ENCODE measurements at places on chromosomes 13 and 19.

- no peak for DNase-seq
These were observed 249.0 kb downstream of the LHFPL6 start for GRCh38 chr13:39353988-39354387.

GRCh38 chr13:27792393-27793218 lies at the start of gene GSX1:
GSX1 (plus strand) TSS chr13:27792483; CDS start chr13:27792691, 208 bp downstream.
- peak; percentile 44 for DNase-seq

DNA sequence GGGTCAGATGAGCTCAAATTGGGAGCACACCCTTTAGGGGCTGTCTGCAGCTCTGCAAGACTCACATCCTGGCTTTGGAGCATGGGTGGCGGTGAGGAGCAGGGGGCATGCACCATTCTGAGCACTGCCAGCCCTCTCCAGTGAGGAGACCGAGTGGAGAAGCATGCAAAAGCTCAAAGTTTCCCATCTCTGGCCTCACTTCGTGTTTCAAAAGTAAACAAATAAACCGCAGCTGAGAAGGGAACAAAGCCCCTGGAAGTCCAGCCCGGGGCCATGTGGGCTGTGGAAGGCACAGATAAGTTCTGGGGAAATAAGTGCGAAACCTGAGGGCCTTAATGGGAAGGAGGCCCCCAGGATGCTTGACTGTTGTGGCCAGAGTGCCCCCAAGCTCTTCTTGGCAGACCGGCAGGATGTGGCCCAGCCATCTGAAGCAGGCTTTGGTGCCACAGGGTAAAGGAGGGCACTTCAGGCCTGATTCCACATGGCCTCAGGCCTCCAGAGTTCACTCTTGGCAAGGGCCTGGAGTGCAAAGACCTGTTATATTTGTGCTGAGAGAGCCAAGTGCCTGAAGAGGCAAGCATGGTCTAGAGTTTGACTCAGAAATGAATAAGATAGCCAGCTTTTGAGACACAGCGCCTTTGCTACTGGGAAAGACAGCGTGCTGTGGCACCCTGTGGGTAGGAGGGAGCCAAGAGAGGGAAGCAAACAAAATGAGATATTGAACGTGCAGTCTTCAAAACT lies 1.2 kb downstream of the MEDAG start:
- no peak for DNase-seq

- DNase-seq, result no peak
These were observed 135.6 kb upstream of the TSC22D1 start for GRCh38 chr13:44711706-44712105.

GRCh38 chr19:22427960-22428913 lies 6.1 kb upstream of the ZNF98 start:
- DNase-seq, result no peak

- DNase-seq, result no peak
These were observed 159.8 kb downstream of the IRS2 start for GRCh38 chr13:109626386-109627171.

- no peak for DNase-seq
These were observed 55.1 kb downstream of the GPR180 start for GRCh38 chr13:94656766-94657165.

DNA sequence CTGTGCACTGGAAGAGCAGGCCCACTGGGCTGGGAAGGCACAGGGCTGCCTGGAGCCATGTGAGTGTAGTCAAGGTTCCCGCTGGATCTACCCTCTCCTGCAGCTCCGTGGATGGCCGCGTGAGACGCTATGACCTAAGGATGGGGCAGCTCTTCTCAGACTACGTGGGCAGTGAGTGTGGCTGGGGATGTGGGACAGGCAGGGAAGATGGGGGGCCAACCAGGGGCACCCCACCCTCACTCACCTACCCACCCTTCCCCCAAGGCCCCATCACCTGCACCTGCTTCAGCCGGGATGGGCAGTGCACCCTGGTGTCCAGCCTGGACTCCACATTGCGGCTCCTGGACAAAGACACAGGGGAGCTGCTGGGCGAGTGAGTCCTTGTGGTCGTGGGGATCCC lies 6.1 kb downstream of the WDR83 start:
- no peak for DNase-seq

DNA sequence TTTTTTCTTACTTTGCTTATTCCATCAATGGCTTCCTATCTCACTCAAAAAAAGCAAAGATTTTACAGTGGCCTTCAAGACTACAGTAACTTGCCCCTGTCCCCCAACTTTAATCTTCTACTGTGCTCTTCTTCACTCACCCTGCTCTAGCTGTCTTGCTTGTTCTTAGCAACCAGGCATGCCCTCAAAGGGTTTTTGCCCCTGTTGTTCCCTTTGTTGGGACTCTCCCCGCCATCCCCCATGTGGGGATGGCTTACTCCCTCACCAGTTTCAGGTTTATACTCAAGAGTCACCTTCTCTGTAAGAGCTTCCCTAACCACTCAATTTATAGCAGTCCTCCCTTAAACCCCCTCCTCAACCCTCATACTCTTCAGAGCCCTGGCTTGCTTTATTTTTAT lies 5.4 kb downstream of the MTMR6 start:
- DNase-seq, result no peak

- DNase-seq, result no peak
These were observed 179.3 kb downstream of the ZIC5 start for GRCh38 chr13:99792079-99792921.

DNA sequence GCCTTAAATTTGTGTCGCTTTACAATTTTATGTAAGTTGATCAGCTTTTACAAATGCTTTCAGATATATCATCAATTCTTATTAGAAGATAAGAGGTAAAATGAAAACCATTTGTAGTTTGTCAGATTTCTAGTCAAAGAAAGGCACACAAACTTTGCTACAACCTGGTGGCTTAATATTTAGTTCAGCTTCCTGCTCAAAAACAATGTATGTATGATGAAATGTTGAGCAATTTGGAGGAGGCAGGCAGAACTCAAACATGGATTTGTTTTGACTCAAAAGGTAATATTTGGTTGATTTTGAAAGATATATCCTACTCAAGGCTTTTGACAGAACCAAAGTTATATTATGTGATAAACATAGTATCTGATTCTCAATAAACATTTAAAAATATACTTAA lies 24.2 kb downstream of the NEK5 start:
- DNase-seq, result no peak

- peak; percentile 49 for DNase-seq
These were observed 839 bp upstream of the CKAP2 start for GRCh38 chr13:52454459-52454819.

- no peak for DNase-seq
These were observed 7.5 kb upstream of the MIER2 start for GRCh38 chr19:351976-352625.

DNA sequence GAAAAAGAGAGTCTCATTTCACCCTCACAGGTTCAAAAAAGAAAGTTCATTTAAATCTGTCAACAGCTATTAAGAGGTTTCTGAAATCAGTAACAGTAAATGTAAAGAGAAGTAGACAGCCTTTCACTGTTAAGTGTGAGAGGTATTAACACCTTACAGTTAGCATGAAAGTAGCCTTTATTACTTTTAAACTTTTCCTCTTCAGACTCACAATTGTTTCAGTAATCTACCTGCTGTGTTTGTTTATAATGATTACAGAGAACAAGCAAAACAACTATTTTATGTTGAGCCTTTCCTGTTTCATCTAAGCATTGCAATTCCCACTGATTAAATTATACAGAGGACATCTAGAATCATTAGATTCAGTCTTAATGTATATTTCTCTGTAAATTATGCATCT lies 159.8 kb downstream of the PCDH9 start:
- DNase-seq, result no peak

GRCh38 chr13:49877629-49878218 lies 58.4 kb downstream of the SPRYD7 start:
- no peak for DNase-seq

DNA sequence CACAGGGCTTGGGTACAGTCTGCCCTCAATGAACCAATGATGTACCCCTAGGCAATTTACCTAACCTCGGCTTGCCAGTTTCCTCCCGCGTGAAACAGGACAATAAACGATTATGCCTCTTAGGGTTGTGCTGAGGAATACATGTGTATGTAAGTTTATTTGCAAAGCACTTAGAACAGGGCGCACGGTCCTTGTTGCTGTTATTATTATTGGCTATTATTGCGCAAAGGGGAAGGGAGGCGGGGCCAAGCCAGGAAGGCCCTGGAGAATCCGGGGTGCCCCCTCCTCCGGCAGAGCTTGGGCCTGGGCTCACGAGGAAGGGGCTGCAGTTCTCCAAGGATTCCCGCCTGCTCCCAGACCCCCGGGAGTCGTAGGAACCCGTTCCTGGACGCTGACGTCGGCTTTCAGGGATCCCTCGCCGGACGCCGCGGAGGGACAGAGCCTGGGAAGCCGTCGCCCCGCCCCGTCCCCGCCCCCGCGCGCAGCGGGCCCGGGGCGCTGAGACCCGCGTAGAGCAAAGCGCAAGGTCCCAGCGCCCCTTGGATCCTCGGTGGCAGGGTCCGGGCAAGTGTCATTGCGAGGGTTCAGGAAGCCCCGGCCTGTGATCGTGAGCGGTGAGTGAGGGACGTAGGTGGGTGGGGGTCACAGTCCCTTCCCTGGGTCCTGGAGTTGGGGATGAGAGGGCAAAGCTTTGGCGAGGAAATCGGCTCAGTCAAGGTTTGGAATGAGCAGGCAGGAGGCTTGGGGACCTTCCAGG lies at the start of gene TMEM91:
TSS of gene TMEM91 (plus strand) at position 293 of the 757 bp plus-strand sequence. CDS start 1,777 bp downstream, outside the sequence.
- DNase-seq, result no peak

DNA sequence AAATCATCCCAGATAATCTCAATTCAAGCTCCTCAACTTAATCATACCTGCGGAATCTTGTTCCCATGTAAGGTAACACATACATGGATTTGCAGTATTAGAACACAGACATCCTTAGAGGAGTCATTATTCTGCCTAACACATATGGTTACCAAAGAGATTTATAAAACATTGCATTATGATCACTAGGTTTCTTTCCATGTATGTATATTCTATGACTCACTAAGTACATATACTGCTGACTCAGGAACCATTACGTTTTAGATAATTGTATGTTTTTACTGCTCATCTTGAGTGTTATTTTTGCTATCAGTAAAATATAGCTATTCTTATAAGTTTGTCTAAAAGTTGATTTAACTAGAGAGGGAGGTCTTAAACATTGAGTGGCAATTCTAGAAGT lies 182.9 kb downstream of the SLITRK6 start:
- no peak for DNase-seq

GRCh38 chr13:95385798-95386197 lies 84.5 kb upstream of the ABCC4 start:
- DNase-seq, result no peak

DNA sequence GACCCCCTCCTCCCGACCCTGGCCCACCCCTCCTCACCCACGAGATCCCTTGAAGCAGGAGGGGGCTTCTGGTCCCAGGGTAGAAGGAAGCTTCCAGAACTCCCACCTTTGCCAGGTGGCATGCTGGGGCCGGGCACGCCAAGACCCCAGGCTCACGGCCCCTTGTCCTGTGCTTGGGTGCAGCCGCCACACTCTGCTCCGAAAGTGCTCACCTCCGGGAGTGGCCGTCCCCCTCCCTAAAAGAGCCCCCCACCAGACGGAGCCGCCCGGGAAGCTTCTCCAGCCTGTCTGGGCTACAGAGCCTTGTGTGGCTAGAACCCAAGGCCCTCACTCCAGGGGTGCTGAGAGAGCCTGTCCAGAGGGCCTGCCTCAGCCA lies 1.8 kb upstream of the EFNA2 start:
- no peak for DNase-seq
